ENCODE measurements at places on chromosomes 13 and 19. TPM values are rescaled to one million over a fixed set of nuclear protein-coding genes. Genes with fewer than 3 reads are reported as not detected.

TCF3 gene
- 57.4 TPM for total RNA-seq

ACER1 gene
- not detected for total RNA-seq

TRIP10 gene
- 79.5 TPM for total RNA-seq

DLEU7 gene
- 0.17 TPM for total RNA-seq

PTGIR gene
- 2.4 TPM for total RNA-seq

WIZ gene
- total RNA-seq, result 26.7 TPM

GET3 gene
- 44.8 TPM for total RNA-seq

RNF225 gene
- not detected for total RNA-seq

PSG6 gene
- total RNA-seq, result not detected

PTH2 gene
- total RNA-seq, result not detected

SLC15A1 gene
- 27.2 TPM for total RNA-seq

TSC22D1 gene
- 260 TPM for total RNA-seq

ARHGAP33 gene
- total RNA-seq, result 14.4 TPM

WDR88 gene
- total RNA-seq, result not detected

ERICH6B gene
- total RNA-seq, result not detected

ZNF773 gene
- 6.9 TPM for total RNA-seq

GJB6 gene
- not detected for total RNA-seq

VSTM1 gene
- total RNA-seq, result not detected

ZNF540 gene
- 8.4 TPM for total RNA-seq

MZF1 gene
- total RNA-seq, result 43.3 TPM

DHX34 gene
- 12.3 TPM for total RNA-seq

MEF2B gene
- 1.5 TPM for total RNA-seq

RASAL3 gene
- total RNA-seq, result 5.1 TPM

CNMD gene
- total RNA-seq, result 0.26 TPM

ZNF560 gene
- total RNA-seq, result not detected

STOML3 gene
- not detected for total RNA-seq

ARL11 gene
- 2.0 TPM for total RNA-seq

Data from mucosa of descending colon (tissue), 3 donors.